M059J (cell line): ENCODE measurements at places on chromosomes 5 and 9. TPM values are rescaled to one million over a fixed set of nuclear protein-coding genes. Genes with fewer than 3 reads are reported as not detected.

PCDHGA5 gene
- total RNA-seq = 0.02 and 0.10 TPM in 2 replicates

DNA sequence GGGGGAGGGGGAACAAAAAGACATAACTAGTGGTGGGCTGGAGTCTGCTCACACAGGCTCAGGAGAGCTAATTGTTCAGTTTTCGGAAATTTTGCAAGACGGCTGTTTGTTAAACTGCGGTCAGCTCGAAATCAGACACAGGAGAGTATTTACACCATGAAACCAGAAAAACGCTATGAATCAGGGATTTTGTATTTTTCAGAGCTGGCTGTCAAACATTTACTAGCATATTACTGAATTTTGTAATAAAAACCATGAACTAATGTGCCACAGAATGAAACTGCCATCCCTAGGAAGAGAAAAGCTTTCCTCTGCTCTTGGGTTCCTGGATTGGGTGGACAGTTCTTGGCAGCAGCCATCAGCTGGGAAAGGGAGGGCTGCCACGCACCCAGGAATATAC, 45.3 kb downstream of the TRPM3 start:
- no peak for DNase-seq

GRCh38 chr9:98328141-98328540, 72.7 kb upstream of the TBC1D2 start:
- DNase-seq = no peak

DNA sequence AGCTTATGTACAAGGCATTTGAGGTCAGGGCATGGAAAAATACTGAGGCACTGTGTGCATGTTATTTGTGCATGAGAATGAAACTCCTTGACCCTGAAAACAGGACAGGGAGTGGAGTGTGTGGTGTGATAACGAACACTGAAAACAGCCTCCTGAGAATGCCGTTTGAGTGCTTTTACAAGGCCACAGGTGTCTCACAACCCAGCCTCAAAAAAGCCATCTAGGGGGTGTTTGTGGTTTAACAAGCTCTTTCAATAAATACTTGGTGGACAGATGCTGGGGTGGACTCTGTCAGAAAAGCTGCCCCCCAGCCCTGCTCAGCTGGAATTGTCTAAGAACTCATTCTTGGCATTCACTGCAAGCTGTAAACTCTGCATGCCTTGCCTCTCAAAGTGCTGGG, 94.0 kb upstream of the SLC25A48 start:
- no peak for DNase-seq

- DNase-seq = no peak
Measured at GRCh38 chr5:78809444-78809843, 160.9 kb upstream of the LHFPL2 start.

DNA sequence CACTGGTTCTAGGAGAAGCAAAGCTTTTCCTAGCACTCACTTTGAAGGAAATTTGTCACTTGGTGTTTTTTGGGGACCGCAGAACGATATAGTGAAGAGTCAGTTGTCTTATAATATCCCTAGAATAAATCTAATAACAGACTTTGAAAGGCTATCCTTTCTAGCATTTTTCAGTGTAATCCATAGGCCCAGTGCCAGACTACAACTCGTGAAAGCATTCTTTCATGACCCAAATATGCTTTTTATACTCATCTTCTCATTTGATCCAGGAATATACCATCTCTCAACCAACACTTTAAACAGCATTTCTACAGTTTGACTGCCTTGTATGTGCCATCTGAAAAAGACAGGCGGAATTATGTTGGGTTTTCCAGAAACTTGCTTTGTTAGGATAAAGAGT, 104.0 kb downstream of the ERCC6L2 start:
- no peak for DNase-seq
